Endothelial cell (in vitro differentiated cells): ENCODE measurements at places on chromosomes 13 and 19.

- no peak for DNase-seq
Measured at GRCh38 chr13:20116213-20116612, 44.6 kb downstream of the GJA3 start.

DNA sequence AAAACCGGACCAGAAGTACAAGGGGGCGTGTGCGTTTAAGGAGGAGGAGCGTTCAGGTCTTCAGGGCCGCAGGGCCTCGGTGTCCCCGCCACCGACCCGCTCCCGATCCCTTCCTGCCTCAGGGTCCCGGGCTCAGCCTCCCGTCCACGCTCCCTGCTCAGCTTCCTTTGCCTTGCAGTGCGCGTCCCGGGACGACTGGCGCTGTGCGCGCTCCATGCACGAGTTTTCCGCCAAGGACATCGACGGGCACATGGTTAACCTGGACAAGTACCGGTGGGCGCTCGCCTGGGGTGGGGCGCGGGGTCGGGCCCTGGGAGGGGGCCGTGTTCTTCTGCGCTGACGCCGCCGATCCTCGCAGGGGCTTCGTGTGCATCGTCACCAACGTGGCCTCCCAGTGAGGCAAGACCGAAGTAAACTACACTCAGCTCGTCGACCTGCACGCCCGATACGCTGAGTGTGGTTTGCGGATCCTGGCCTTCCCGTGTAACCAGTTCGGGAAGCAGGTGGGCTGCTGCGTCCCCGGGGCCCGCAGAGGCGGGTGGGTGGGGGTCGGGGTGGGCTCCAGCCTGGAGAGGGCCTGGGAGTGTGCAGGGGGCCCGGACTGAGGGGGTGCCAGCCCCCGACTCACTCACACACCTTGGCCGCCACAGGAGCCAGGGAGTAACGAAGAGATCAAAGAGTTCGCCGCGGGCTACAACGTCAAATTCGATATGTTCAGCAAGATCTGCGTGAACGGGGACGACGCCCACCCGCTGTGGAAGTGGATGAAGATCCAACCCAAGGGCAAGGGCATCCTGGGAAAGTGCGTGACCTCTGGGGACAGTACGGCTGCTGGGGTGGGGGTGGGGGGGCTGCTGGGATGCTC lies 1.4 kb downstream of the GPX4 start:
- DNase-seq = peak; percentile 41

DNA sequence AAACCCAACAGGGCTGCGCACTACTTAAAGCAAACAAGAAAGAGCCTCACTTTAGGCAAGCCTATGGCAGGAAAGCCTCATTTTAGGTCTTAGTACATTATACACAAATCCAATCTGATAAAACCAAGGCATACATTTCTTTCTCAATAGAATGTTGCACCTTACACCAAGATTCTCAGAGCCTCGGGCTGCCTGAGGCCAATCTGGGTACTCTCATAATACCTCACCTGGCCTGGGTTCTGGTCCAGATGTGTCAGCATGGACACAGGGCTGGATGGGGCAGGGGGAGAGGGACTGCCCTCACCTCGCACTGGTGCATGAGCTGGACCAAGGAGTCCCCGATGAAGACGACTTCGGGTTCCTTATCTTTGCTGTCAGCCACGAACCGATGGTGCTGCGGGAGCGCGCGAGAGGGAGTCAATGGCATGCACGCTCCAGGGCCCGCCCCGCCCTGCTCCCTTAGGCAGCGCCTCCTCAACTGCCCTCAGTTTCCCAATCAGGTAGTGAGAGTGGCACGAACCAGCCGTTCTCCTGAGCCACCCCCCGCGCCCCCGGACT lies at the start of gene PRR19:
Gene PRR19 (plus strand): TSS at position 487 of the 558 bp plus-strand sequence. CDS start 7,453 bp downstream, outside the sequence.
- DNase-seq = no peak

DNA sequence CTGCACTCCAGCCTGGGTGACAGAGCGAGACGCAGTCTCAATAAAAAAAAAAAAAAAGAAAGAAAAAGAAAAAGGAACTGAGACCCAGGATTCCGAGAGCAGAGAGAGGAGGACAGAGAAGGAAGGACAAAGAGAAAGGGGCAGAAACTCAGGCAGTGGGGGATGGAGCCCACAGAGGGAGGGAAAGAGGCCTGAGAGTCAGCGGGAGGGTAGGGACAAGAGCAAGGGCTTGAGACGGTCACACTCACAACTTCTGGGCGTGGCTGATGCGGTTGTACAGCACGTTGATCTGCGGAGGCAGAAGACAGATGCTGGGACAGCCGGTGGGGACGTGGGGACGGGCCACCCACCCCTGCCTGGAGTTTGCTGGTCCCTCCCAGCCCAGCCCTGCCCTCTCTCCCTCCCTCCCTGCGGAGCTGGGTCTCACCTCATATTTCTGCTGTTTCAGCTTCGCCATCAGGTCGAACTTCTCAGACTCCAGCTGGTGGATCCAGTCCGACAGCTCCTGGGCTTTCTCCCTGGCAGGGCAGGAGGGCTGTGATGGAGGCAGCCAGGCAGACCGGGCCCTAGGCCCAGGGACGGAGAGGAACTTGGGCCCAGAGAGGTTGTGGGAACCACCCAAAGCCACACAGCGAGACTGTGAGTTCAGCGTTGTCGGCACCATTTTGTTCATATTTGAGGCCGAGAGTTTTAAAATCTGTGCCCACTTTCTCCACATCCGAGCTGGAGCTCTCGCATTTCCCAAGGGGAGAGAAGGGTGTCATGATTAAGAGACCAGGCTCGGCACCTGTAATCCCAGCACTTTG lies 15.2 kb downstream of the TNNT1 start:
- no peak for DNase-seq

DNA sequence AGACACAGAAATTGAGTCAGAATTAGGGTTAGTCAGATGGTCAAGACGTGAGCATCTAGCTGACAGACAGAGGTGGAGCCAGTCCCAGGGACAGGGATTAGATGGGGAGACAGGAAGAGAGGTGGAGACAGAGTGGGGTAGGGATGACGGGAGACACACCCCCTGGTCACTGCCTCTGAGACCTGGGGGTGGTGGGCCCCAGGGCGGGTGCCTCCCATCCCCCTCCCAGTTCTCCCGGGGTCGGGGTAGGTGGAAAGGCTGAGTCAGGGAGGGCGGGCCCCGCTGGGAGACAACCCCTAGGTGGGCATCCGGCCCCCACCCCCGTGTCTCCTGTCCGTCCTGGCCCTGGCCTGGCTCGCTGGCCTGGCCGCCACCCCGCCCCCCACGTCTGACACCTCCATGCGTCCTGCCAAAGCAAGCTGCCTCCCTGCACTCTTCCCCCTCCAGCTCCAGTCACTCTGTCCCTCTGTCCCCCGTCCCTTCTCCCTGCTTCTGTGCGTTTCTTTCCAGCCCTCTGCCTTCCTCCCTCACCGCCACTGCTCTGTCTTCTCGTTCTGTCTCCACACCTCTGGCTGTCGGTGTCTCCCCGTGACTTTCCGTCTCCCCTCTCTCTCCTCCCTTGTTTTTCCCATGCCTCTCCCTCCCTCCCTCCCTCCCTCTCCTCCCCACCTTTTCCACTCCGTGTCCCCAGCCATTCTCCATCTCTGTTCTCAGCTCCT lies 15.1 kb downstream of the CCDC97 start:
- DNase-seq = peak; percentile 65

DNA sequence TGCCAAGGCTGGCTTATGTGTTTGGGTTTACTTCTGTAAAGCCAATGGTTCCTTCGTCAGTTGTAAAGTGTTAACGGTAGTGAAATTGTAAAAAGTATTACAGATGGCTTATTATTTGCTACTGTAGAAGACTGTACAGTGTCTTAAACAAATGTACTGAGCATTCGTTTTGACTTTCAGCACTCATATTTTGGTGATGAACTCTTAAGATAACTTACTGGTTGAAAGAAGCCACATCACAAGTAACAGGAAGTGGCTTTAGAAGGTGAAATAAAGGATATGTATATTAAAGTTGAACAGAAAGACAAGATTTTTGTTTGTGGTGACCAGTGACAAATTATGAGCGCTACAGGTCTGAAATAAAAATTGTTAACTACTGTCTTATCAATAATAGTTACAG lies 64.2 kb downstream of the URI1 start:
- DNase-seq = no peak

- DNase-seq = no peak
Measured at GRCh38 chr13:112998521-112999280, 29.7 kb downstream of the MCF2L start.

DNA sequence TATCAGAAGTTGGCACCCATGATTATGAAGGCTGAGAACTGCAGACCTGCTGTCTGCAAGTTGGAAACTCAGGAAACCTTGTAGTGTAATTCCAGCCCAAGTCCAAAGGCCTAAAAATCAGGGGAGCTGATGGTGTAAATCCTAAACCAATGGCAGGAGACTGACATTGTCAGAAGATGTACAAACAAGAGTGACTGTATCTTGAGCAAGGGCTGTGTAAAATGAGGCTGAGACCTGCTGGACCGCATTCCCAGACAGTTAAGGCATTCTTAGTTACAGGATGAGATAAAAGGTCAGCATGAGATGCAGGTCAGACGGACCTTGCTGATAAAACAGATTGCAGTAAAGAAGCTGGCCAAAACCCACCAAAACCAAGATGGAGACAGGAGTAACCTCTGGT lies 147.7 kb downstream of the COG6 start:
- no peak for DNase-seq

DNA sequence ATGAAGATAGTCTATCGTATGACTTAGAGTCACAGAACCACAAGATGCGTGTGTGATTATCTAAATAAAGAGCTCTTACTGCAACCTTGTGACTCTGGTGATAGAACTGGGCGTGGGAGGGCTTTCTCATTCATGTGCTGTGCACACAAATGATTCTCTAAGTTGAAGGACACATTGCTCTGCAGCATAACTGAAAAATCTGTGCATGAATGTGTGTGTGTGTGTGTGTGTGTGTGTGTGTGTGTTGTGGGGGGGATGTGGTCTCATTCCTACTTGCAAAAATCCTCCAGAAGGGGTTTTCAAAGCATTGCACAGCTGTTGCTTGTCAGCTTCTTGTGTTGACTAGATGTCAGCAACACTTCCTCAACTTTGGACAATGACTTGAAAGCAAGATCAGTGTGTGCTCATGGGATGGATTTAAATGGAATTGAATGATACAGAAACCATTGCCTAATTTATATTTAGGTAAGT lies 22.4 kb downstream of the LRCH1 start:
- no peak for DNase-seq
